ENCODE measurements at places on chromosomes 16 and 17.
A peak's percentile ranks its signal among the peaks of the same experiment; 100 is the strongest.

DNA sequence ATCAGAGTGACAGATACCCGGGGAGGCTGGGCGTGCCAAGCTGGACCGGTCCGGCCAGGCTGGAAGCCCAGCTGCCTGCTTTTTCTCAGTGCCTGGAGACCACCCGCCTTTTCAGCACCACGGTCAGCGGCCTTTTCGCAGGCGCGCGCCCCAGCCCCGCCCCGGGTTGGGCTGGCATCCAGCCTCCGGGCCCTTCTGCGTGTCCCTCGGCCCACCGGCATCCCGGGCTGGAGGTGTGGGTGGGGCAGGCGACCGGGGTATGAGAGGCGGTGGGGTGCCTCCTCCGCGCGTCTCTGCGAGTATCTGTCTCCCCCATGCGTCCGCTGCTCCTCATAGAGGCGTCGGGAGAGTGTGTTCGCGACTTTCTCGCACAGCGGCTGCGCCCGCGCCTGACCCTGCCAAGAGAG lies 102.5 kb downstream of the MRM1 start:
- peak; percentile 37 for DNase-seq

DNA sequence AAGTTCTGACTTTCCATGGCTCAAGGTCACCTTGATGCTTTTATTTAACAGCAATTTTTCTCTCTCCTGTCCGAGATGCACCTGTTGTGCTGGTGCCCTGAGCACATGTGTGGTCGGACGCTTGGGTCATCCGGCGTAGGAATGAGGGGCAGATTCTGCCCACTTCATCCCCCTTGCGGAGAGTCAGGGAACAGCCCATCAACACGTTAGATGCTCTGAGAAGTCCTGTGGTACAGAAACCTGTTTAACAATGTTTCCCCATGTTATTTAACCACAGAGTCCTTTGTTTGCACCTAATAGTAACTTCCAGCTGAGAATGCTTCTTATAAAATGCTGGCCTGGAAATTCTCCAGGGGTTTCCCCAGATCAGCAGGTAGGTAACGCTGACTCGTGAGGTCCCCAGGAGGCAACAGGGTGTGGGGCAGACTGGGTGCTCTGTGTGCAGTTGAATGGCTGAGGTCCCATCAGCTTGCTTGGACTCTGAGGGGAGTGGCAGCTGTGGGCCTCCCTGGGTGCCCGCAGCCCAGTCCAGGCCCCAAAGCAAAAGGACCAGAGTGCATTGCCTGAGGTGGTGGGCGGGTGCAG lies 17.8 kb downstream of the DOC2B start:
- no peak for DNase-seq

GRCh38 chr17:56842577-56842976 lies 8.6 kb downstream of the DGKE start:
- DNase-seq, result no peak

DNA sequence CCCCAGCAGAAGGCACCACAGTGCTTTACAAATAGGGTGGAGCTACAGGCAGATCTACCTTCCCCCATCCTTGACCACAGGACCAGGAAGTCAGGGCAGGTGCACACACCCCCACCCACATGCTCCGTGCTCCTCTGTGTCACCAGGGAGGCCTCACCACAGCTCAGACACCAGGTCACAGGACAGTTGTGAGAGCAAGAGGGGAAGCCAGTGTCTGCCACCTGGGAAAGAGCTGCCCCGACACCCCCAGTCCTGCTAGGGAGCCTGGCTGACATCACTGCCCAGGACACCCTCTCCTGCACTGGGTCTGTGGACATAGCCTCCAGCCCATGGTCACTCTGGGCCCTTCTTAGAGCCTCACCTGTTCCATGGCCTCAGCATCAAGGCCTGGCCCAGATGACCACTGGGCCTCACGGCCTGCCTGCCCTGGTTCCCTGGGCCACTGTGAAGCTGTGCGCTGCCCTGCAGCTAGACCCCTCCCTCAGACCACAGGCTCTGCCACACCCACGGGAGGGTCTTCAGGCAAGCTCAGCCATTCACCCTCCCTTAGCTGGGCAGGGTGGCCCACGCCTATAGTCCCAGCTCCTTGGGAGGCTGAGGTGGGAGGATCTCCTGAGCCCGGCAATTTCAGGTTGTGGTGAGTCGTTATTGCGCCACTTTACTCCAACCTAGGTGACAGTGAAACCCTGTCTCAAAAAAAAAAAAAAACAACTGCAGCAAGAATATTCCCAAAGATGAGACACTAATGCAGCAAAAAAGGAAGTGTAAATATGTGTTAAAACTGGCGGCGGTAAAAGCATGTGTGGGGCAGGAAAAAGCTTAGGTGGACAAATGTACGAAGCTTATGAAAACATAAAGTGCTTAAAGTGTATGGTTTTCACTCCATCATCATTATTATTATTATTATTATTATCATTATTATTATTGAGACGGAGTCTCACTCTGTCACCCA lies 14.2 kb downstream of the POLR3K start:
- DNase-seq, result no peak

- DNase-seq, result no peak
Measured at GRCh38 chr17:62671553-62671952, 44.1 kb downstream of the MRC2 start.

- DNase-seq, result no peak
Measured at GRCh38 chr16:27446721-27447120, 44.7 kb downstream of the IL21R start.

GRCh38 chr17:47297661-47298400 lies 25.9 kb upstream of the EFCAB13 start:
- DNase-seq, result no peak

- peak; percentile 80 for DNase-seq
Measured at GRCh38 chr17:82236142-82236971, 7.5 kb downstream of the SLC16A3 start.
